ENCODE measurements at places on chromosomes 16 and 17.

GRCh38 chr16:89392881-89393737 lies 97.3 kb downstream of the ANKRD11 start:
- no peak for DNase-seq

DNA sequence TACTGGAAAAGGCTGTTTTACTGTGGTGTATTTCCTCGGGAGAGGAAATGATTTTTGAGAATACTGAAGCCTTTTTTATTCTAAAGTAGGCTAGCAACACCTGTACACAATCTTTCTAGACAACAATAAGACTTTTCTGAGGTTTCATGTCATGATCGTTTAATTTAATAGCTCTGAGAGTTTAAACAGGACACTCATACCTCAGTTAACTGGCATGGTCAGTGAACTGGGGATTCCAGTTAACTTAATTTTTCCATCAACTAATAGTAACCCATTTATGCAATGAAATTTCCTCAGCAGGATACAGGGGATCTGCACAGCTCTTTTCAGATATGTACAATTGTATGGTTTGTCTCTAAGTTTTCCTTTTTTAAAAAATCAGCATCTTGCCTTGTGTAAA lies 262.6 kb downstream of the NTN1 start:
- no peak for DNase-seq

DNA sequence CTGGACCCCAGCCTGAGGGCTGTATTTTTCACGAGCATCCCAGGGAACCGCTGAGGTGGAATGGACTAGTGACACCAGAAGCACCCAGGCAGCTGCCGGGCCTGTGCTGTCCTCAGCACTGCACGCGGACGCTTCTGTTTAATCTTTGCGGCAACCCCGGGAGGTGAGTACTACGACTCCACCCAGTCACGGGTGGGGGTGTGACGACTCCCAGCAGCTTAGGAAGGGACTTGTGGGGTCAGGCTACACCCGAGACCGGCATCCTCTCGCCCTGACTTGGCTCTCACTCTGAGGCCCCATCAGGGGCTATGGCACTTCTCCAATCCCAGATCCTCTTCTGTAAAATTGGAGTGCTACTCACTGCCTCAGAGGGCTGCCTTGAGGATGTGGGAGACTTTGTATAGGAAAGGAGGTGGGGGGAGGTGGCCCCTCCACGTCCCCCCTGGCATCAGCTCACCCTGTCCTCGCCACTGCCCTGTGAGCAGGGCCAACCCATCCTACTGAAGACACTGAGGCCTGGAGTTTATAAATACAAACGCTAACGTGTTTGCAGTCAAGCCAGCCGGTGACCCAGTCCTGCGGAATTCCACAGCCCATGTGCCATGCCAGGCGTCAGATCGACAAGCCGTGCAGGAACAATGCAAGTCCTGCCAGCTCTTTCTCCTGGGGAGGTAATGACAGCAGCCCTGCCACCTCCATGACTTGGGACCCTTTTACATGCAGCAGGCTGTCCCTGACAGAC lies 44.4 kb downstream of the PPL start:
- peak; percentile 33 for DNase-seq

- no peak for DNase-seq
Measured at GRCh38 chr17:9261081-9262012, 240.0 kb downstream of the NTN1 start.

DNA sequence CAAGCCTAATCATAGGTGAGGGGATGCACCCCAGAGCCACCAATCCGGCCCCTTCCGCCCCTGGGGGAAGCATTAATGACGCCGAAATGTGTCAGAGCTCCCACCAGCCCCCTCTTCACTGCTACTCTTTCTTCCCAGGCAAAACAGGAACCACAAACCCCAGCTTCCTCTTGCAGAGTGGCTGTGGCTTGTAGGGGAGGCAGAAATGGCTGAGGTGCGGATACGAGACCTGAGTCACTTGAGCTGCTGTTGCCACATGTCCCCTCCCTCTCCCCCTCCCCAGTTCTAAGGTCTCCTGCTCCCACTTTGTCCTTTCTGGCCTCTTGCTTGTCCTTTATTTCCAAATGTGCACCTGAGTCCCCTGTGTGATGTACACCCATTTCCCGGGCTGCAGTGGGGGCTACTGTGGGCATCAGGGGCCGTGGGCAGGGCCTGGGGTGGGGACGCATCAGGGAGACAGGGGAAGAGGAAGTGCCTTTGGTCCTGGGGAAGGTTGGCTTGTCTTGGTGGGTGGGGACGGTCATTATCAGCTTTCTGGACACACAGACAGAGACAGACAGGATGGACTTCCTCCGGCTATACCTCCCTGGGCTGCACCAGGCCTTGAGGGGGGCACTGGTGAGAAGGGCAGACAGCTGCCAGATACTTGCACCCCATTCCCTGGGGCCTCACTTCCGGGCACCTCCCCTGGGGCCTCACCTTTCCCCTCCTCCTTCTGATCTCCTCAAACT lies at the start of gene APOBR:
Gene APOBR (plus strand): TSS at position 523 of the 731 bp plus-strand sequence. CDS start 39 bp downstream, at position 562.
- DNase-seq: no peak

- DNase-seq: no peak
Measured at GRCh38 chr17:896953-897661, 82.5 kb downstream of the NXN start.

- DNase-seq: no peak
Measured at GRCh38 chr16:27813591-27813990, 249.9 kb downstream of the GSG1L start.

- DNase-seq: no peak
Measured at GRCh38 chr17:5523249-5523648, 36.9 kb downstream of the MIS12 start.

- DNase-seq: no peak
Measured at GRCh38 chr16:84193480-84193879, 2.5 kb downstream of the ADAD2 start.

DNA sequence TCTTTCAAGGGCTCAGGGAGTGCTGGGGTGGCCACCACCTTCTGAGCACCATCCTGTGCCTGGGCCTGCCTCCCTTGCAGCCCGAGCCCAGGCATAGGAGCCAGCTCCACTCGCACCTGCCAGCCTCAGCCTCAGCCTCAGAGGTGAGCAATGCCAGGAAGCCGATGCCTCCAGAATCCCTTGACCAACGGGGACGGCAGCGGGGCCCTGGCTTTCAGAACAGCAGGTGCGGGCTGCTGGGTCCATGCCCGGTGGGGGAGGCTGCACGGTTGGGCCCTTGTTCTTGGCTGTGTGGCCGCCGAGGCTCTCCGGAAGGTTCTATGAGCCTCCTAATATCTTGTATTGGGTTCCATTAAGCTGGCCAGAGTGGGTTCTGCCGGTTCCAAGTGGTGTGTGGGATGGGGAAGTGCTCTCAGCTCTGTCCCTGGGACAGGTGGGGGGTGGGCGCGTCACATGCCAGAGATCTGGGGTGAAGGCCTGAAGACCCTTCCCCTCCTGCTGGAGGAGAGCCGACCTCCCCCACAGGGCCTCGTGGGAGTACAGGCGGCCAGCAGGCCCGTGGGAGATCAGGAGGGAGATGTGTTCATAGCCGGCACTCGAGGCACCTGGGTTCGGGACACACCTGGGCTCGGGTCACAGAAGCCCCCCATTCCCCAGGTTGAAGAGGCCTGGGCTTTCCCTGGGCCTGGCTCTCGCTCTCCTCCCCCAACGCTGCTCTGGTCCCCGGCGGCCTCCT lies 27.0 kb downstream of the NPTX1 start:
- DNase-seq: no peak

DNA sequence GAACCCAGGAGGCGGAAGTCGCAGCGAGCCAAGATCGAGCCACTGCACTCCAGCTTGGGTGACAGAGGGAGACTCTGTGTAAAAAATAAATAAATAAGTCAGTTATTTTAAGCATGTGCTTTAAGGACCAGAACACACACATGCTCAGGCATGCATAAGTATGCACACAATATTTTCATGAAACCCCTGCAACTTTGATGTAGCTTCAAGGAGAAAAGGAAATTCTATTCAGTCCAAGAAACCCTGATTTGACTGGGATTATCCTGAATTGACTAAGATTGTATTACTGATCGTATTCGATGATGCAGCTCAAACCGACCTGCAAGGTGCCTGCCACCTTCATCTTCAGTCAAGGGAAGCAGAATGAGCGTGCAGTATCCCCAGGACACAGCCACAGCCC lies 841 bp downstream of the TEKT5 start:
- DNase-seq: no peak

DNA sequence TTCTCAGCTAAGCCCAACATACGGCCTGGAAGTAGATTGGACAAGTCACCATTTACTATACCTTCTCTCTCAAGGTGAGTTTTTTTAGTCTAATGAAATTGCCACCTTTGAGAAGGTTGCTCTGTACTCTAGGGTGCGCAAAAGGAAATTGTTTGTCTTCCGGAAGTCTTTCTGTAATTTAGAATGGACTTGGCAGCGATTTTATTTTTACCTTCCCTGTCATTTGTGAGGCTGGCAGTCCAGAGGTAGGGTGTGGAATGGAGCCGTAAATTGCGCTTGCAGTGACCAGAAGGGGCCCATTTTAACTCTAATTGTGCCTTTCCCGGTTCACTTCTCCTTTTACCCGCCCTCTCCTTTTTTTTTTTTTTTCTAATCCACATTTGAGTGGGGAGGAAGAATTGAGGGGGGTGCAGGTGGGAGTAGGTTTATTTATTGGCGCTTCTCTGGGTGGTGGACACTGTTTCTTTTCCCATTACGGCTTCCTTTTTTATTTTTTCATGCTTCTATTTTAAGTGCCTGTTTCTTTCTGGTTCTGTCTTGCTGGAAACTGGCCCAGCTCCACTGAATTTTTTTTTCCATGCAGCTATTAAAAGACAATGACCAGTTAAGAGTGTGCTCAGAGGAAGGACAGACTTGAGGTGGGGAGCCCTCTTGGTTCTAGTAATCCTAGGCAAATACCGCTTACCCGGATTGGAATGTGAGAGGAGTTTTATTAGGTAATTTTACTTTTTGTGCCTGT lies 89.7 kb upstream of the CLEC18A start:
- peak; percentile 70 for DNase-seq

DNA sequence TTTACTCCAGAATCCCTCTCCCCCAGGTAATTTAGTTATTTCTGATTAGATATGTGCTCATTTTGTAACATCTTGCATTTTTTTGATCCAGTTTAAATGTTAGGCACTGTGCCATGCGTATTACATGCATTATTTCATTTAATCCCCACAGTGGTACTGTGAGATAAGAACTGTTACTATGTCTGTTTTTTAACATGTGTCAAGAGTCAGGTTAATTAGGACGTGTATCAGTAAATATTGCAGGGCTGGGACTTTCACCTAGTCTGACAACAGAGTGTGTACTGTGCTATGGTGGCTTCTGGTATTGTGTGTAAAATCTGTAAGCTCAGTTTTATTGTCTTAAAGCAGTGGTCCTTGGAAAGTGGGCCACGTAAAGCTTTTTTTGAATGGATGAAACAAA lies 10.6 kb downstream of the RSPRY1 start:
- no peak for DNase-seq

- no peak for DNase-seq
Measured at GRCh38 chr16:57539072-57539796, 2.9 kb upstream of the CCDC102A start.

DNA sequence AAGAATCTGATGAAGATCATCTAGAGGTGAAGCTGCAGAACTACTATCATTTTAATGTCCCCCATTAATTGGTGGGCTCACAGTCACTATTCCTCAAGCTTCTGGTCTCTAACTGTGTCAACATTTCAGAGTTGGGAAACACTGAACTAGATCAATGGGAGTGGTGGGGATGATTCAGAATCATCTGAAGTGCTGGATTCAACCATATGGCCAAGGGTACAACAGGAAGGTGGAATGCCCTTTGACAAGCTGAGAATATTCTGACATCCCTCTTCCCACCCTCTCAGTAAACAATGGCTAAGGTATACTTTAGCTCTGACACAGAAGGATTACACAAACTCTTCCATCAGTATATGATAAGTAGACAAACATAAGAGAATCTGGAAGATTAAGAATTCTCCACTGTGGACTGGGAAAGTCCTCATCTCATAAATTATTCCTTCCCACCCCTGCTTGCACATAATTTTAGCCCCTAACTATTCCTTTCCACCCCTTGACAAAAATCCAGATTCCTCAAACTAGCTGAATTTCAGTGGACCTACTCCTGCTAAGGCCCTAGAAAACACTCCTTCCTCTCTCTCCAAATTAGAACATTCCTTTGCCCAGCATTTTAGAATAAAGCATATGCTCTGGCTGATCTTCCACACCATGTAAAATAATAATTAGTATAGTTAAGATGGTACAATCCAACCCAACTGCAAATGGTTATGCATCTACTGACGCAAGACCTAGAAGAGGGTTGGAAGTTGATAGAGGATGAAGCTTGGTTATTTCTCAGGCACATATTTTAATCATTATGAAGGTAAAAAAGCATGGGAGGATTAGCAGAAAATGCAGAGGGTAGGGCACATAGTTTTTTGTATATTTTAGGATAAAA lies 16.3 kb upstream of the RFFL start:
- DNase-seq: no peak

GRCh38 chr16:2333231-2333630 lies 7.3 kb downstream of the ABCA3 start:
- no peak for DNase-seq

GRCh38 chr17:61338000-61338798 lies 61.4 kb upstream of the TBX2 start:
- DNase-seq: peak; percentile 68

DNA sequence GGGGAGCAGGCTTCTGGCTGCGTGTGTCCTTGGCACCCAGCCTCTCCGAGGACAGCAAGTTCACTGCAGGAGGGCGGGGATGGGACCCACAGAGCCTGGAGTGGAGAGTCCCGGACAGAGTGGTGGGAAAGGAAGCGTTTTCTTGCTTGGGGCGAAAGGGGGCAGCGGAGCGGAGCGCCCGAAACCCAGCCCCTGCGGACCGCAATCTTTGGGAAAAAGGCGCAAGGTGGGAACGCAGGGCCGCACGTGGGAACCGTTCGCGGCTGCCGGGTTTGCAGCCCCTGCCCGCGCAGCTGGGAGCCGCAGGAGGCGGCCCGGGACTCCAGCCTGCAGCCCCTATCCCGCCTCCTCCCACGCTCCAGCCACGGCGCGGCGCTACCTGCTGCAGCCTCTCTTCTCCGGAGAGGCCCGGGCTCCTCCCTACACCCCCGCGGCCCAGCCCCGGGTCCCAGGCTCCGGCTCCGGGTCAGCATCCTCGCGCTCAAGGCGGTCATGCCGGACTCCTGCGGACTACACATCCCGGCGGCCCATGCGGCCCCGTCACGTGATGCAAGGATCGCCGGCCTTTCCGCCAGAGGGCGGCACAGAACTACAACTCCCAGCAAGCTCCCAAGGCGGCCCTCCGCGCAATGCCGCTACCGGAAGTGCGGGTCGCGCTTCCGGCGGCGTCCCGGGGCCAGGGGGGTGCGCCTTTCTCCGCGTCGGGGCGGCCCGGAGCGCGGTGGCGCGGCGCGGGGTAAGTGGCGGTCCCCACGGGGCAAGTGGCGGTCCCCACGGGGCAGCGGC lies at the start of the genes NTHL1 and TSC2:
Gene NTHL1 (minus strand): TSS at position 505 of the 786 bp plus-strand sequence. CDS start 11 bp downstream, at position 494.
Gene TSC2 (plus strand): TSS at position 656 of the 786 bp plus-strand sequence. CDS start 631 bp downstream, outside the sequence.
- peak; percentile 97 for DNase-seq

Data from GM03348 (cell line).